Activated T-helper 17 cell treated with anti-CD3 and anti-CD28 coated beads, Interleukin-2, amount 50 U/mL, for 72 hours (primary cell): ENCODE measurements at places on chromosomes 5 and 9. TPM values are rescaled to one million over a fixed set of nuclear protein-coding genes. Genes with fewer than 3 reads are reported as not detected.

DNA sequence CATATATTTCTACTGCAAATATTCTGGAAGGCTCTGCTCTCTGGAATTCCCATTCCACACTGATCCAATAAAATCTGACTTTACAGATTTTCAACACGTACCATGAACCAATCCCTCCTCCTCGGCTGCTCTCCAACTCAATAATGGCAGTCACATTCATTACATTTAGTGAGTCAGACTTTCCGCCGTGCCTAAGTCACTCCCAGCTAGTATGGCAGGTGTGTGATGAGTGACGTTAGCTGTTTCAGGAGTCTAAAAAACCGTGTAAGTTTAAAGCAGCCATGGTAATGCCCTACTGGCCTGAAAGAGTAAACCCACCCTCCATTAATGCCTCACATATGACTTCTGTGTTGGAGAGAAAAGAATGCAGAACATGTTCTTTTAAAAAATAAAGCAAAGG lies 3.3 kb downstream of the FBN2 start:
- H3K27me3 ChIP-seq, result peaks cover 20% of the 10 kb centered on the region
- no peak overlapping the region for H3K27ac ChIP-seq
- ATAC-seq, result no peak
- no peaks in the 10 kb centered on the region for H3K36me3 ChIP-seq

DNA sequence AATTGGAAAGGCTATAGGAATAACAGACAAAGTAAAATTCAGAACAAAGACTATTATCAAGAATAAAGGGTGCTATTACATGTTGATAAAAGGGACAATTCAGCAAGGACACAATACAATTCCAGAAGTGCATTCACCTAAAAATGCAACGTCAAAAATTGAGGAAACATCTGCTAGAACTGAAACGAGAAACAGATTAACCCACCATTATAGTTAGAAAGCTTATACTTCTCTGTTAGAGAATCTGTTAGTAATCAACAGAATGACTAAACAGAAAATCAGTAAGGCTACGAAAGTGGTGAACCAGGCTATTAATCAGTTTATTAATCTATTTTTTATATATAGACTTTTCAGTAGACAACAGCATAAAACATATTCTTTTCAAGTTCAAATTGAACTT lies 14.8 kb downstream of the FCN1 start:
- H3K36me3 ChIP-seq, result no peaks in the 10 kb centered on the region
- peaks cover 26% of the 10 kb centered on the region for H3K27me3 ChIP-seq

Gene APBA1
- 2.8 TPM for total RNA-seq

Gene CDX1
- not detected for total RNA-seq

Gene ADRB2
- total RNA-seq, result 1.1 TPM

GRCh38 chr9:109087795-109088194 lies 32.0 kb downstream of the TMEM245 start:
- H3K27me3 ChIP-seq, result no peaks in the 10 kb centered on the region
- H3K36me3 ChIP-seq, result peaks cover 99% of the 10 kb centered on the region
- ATAC-seq, result no peak
- no peak overlapping the region for H3K27ac ChIP-seq
- H3K4me1 ChIP-seq, result peaks cover 14% of the 10 kb centered on the region
- no peak overlapping the region for H3K4me3 ChIP-seq

Gene SPINK13
- not detected for total RNA-seq

DNA sequence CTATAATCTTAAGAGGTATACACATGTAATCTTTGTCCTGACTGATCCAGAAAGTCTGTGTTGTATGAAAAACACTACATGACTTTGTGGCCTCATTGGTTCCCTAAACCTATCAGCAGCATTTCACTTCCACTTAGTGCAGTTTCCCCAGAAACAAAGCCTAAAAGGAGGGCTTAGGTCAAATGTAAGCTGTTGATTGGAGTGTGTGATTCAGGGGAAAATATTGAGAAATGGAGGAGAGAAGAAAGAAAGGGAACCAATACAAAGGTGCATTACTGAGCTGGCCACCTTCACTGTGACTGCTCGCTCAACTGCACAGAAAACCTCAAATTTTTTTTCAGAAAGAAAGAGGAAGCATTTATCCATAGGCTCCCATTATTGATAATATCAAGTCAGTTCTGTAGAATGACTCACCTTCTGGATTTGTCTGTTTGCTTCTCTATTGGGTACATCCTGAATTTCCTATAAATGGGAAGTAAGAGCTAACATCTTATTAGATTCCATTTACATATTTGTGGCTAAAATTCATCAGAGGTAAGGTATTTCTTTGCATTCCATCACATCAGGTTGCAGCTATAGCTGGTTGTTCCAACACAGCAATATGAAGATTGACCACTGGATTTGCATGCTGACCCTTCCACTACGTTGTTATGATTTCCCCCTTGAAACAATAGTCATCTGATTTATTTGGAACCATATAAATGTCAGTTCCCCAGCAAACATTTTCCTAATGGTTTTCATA lies 10.3 kb upstream of the FST start:
- no peak for ATAC-seq
- H3K36me3 ChIP-seq, result no peaks in the 10 kb centered on the region

Gene FBN2
- total RNA-seq, result not detected

GRCh38 chr5:88881571-88881971 lies 1.4 kb downstream of the MEF2C start:
- H3K27me3 ChIP-seq, result peaks cover 48% of the 10 kb centered on the region
- no peaks in the 10 kb centered on the region for H3K36me3 ChIP-seq
- no peak overlapping the region for H3K4me3 ChIP-seq

DNA sequence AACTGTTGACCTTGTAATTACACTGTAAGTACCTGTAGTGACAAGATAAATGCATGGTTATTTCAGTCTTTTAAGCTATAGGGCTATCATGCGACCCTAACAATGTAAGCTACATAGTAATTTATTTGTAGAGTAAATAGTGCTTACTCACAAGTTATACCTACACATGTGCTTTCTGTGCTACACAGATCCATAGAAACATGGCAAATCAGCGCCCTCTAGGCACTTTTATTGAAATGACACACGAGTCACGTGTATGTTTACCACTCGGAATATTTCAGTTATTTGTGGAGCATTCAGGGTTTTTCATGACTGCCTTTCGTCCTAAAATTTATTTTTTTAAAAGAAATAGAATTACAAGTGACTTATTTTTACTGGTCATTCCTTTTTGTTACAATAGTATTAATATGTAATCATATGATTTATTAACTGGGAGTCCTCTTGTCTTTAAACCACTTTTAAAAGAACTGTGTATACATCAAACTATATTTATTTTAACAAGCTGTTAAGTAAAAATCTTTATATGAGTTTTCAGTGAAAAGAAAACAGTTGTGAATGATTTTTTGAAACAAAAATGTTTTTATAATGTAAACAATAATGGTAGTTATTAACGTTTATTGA lies 1242.3 kb upstream of the WWC1 start:
- H3K27ac ChIP-seq, result no peak overlapping the region
- no peaks in the 10 kb centered on the region for H3K27me3 ChIP-seq
- no peaks in the 10 kb centered on the region for H3K36me3 ChIP-seq
- H3K4me3 ChIP-seq, result no peak overlapping the region
- no peaks in the 10 kb centered on the region for H3K4me1 ChIP-seq

- H3K36me3 ChIP-seq, result no peaks in the 10 kb centered on the region
- no peak overlapping the region for H3K27ac ChIP-seq
- peaks cover 4% of the 10 kb centered on the region for H3K27me3 ChIP-seq
- no peaks in the 10 kb centered on the region for H3K4me1 ChIP-seq
- no peak overlapping the region for H3K4me3 ChIP-seq
- no peak for ATAC-seq
Measured at GRCh38 chr5:155522540-155522939, 509.0 kb downstream of the KIF4B start.
